ENCODE measurements at places on chromosomes 1 and 21.

- no peak overlapping the region for H3K4me3 ChIP-seq
- no peaks in the 10 kb centered on the region for H3K36me3 ChIP-seq
- H3K4me1 ChIP-seq = no peaks in the 10 kb centered on the region
- no peak overlapping the region for H3K27ac ChIP-seq
- DNase-seq = no peak
These were observed 166.3 kb downstream of the TRIM33 start for GRCh38 chr1:114344656-114345055.

DNA sequence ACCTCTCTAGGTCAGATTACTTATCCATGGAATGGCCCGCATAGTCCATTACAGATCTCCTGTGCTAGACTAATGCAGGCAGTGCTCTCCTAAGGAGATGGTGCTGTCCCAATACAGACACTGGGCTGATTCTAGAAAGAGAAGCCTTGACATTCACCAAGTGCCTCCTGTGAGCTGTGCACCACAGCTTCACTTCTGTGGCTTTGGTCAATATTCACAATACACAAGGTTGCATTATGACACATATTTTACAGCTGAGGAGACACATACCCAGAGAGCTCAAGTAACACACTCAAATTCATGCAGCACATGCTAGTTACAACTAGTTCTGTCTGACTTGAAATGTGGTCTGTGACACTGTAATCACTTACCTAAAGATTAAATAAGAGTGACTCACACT lies 59.4 kb upstream of the LRRC8B start:
- H3K4me3 ChIP-seq = no peak overlapping the region
- H3K27me3 ChIP-seq = no peaks in the 10 kb centered on the region
- no peak for DNase-seq
- H3K36me3 ChIP-seq = no peaks in the 10 kb centered on the region

- H3K36me3 ChIP-seq = no peaks in the 10 kb centered on the region
- H3K27ac ChIP-seq = no peak overlapping the region
- no peaks in the 10 kb centered on the region for H3K27me3 ChIP-seq
These were observed 11.5 kb downstream of the ACADM start for GRCh38 chr1:75736016-75736415.

- H3K27me3 ChIP-seq = no peaks in the 10 kb centered on the region
- H3K4me1 ChIP-seq = no peaks in the 10 kb centered on the region
- H3K27ac ChIP-seq = no peak overlapping the region
- H3K36me3 ChIP-seq = no peaks in the 10 kb centered on the region
- no peak for DNase-seq
These were observed 86.4 kb downstream of the LAMC2 start for GRCh38 chr1:183272390-183272848.

DNA sequence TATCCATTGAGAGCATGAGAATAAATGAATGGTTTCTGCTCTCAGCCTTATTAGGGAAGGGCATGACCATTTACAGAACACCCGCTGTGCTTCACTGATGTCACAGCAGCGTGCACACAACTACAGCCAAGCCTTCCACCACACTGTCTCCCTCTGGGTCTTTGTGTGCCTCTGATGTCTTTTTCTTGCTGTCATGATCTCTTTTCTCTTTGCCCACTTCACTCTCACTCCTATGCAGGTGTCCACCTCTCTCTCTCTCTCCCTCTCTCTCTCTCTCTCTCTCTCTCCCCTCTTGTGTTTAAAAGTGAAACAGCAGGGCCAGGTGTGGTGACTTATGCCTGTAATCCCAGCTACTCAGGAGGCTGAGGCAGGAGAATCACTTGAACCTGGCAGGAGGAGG lies 232.5 kb upstream of the JUN start:
- DNase-seq = no peak
- H3K27me3 ChIP-seq = no peaks in the 10 kb centered on the region
- H3K27ac ChIP-seq = no peak overlapping the region
- no peak overlapping the region for H3K4me3 ChIP-seq
- H3K36me3 ChIP-seq = no peaks in the 10 kb centered on the region

DNA sequence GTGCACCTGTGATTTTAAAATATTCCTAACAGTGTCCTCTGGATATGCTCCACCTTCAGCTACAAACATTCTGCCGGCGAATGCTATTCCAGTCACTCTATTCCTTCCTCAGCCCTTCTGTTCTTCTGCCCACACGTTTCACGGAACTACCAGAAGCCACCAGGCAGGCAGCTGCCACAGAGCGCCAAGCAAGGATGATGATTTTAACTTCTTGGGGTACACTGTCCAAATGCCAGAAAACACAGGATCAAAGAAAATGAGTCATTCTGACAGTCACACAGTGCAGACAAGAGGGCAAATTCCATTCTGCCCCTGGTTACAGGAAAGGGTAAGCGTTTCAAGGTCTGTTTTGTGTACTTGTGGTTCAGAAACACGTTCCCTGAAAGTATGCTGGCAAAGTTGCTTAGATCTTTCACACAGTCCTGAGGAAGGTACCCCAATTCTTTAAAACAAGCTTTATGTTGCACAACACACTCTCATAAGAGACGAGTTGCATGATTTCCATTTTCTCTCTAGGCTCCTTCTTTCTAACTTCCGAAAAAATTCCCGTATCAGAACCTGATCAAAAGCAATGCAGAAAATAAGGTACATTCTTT lies 508.3 kb upstream of the PKN2 start:
- H3K27me3 ChIP-seq = no peaks in the 10 kb centered on the region
- no peaks in the 10 kb centered on the region for H3K4me1 ChIP-seq
- peak; percentile 61 for DNase-seq
- no peaks in the 10 kb centered on the region for H3K36me3 ChIP-seq
- peak overlapping the region; percentile 60 for H3K27ac ChIP-seq
- no peak overlapping the region for H3K4me3 ChIP-seq

- H3K36me3 ChIP-seq = no peaks in the 10 kb centered on the region
- H3K27me3 ChIP-seq = no peaks in the 10 kb centered on the region
- DNase-seq = no peak
- H3K4me1 ChIP-seq = no peaks in the 10 kb centered on the region
These were observed 87.5 kb downstream of the AJAP1 start for GRCh38 chr1:4741876-4742423.

DNA sequence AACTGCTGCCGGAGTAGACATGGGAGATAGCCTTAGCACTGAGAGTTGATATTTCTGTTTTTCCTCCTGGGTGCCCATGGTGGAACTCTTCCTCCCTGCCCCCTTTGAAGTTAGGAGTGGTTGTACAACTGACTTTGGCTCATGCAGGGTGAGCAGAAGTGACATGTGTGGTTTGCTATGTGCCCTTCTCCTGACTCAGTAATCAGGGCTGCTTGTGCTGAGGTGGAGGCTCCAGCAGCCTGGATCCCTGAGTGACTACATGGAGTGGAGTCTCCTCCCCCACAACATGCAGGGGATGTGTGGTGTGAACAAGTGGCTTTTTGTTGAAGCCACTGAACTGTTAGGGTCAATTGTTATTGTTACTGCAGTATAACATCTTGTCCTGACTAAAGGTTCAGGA lies 261.6 kb downstream of the CAMTA1 start:
- no peak for DNase-seq
- H3K36me3 ChIP-seq = no peaks in the 10 kb centered on the region
- H3K27me3 ChIP-seq = no peaks in the 10 kb centered on the region

- H3K27ac ChIP-seq = no peak overlapping the region
- DNase-seq = no peak
- no peak overlapping the region for H3K4me3 ChIP-seq
- H3K4me1 ChIP-seq = no peaks in the 10 kb centered on the region
- H3K27me3 ChIP-seq = no peaks in the 10 kb centered on the region
These were observed 133.7 kb downstream of the DMRTA2 start for GRCh38 chr1:50289495-50289894.

DNA sequence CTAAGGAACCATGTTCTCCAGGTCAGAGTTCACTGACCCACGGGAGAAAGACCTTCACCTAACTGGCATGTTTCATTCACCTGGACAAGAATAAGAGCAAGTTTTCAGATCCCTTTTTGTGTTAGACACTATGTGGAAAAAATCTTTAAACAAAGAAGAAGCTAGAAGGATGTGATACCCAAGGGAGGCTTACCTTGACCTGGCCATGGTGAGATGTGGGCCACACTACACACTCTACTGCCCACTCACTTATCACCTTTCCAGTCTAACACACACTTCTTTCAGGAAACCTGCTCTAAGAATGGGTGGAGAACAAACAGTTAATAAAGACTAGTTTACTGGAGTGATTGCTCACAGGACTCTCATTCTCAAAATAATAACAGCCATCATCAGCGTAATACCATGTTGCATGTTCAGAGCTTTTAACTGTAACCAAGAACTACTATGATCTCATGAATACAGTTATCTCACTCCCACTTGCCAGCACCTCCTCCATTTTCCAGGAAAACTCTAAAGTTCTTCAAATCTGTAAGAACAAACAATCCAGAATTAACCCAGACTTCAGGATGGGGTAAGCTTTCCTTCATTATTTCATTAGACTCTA lies 1.4 kb downstream of the RGS8 start:
- H3K27ac ChIP-seq = no peak overlapping the region
- no peaks in the 10 kb centered on the region for H3K27me3 ChIP-seq
- H3K4me3 ChIP-seq = no peak overlapping the region
- H3K4me1 ChIP-seq = no peaks in the 10 kb centered on the region
- DNase-seq = no peak
- H3K36me3 ChIP-seq = no peaks in the 10 kb centered on the region

GRCh38 chr21:35410123-35410522 lies 361.0 kb upstream of the RUNX1 start:
- no peaks in the 10 kb centered on the region for H3K27me3 ChIP-seq
- no peak overlapping the region for H3K27ac ChIP-seq
- DNase-seq = no peak
- H3K4me3 ChIP-seq = no peak overlapping the region

GRCh38 chr1:36771660-36772284 lies 262.5 kb downstream of the GRIK3 start:
- H3K36me3 ChIP-seq = no peaks in the 10 kb centered on the region
- DNase-seq = no peak
- H3K27ac ChIP-seq = no peak overlapping the region
- no peaks in the 10 kb centered on the region for H3K27me3 ChIP-seq
- no peaks in the 10 kb centered on the region for H3K4me1 ChIP-seq

GRCh38 chr21:37045149-37045548 lies 27.7 kb downstream of the PIGP start:
- H3K27ac ChIP-seq = no peak overlapping the region
- no peaks in the 10 kb centered on the region for H3K27me3 ChIP-seq
- no peak overlapping the region for H3K4me3 ChIP-seq
- H3K36me3 ChIP-seq = no peaks in the 10 kb centered on the region

- DNase-seq = no peak
- no peaks in the 10 kb centered on the region for H3K4me1 ChIP-seq
- peak within 1 kb of the TSS; percentile 18 for H3K4me3 ChIP-seq
These were observed at the start of gene SLAMF1 for GRCh38 chr1:160646711-160647328. TSS of gene SLAMF1 (minus strand) at chr1:160647044. CDS start at chr1:160646945, 99 bp downstream.

GRCh38 chr1:154627257-154628120 lies 19.5 kb upstream of the ADAR start:
- no peaks in the 10 kb centered on the region for H3K27me3 ChIP-seq
- H3K4me1 ChIP-seq = peaks cover 8% of the 10 kb centered on the region
- H3K4me3 ChIP-seq = peak overlapping the region; percentile 97

- no peaks in the 10 kb centered on the region for H3K36me3 ChIP-seq
- no peak overlapping the region for H3K27ac ChIP-seq
- DNase-seq = no peak
- H3K27me3 ChIP-seq = no peaks in the 10 kb centered on the region
- H3K4me1 ChIP-seq = no peaks in the 10 kb centered on the region
- no peak overlapping the region for H3K4me3 ChIP-seq
These were observed 27.2 kb upstream of the EEIG2 start for GRCh38 chr1:108532730-108533129.

DNA sequence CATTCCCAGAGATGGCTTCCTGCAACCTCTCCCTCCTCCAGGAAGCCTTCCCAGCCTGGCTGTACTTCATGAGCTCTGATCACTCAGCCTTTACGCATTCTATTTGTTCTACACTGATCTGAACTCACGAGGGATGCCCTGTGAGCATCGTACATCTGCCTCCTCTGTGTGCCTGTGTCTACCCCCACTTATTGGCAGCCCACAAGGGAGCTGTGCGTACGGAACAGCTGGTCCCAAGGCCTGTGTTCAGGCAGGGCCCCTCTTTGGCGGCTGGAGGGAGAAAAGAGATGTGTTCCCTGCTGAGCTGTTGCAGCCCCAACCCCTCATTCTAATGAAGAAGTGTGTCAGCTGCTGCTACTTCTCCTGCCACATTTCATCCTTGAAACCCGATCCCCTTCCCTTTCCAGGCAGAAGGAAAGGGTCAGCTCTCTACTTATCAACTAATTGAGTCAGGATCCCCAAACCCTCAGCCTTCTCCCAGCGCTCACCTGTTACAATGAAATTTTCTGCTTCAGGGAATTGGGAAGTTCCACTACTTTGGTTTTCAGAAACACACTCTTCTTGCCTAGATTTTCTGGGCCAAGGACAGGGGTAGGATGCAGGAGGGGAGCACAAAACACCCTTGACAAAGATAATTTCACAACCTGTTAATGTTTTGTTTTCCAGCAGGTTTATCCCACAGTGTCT lies 3.2 kb downstream of the INKA2 start:
- no peaks in the 10 kb centered on the region for H3K27me3 ChIP-seq
- no peak overlapping the region for H3K27ac ChIP-seq
- DNase-seq = no peak

DNA sequence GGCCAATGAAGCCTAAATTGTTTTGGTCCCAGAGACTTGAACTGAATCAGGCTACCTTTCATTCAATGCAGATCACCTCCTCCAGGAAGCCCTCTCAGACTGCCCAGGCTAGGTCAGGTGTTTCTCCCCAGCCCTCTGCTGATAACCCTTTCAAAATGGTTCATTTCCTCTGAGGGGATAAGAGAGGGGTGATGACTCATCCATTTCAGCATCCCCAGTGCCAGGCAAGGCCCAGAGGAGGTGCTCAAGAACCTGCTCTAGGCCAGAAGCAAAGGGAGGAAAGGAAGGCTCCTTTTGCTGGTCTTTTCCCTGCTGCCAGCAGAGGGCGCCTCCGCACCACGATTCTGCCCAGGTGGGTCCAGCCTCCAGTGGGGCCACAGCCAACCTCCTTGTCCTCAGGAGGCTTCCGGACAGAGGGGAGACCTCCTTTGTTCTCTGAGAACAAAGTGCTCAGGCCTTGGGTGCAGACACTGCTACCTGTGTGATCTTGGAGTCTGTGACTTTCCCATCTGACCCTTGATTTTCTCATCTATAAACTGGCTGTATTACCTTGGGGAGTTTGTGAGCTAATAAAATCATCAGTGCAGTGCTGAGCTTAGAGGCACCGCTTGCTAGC lies 45.3 kb upstream of the ARHGEF10L start:
- peak; percentile 81 for DNase-seq
- H3K27me3 ChIP-seq = no peaks in the 10 kb centered on the region
- H3K36me3 ChIP-seq = no peaks in the 10 kb centered on the region
- no peak overlapping the region for H3K27ac ChIP-seq

GRCh38 chr1:218874801-218875400 lies 298.8 kb upstream of the LYPLAL1 start:
- H3K27me3 ChIP-seq = no peaks in the 10 kb centered on the region
- no peak overlapping the region for H3K4me3 ChIP-seq
- no peaks in the 10 kb centered on the region for H3K4me1 ChIP-seq
- no peaks in the 10 kb centered on the region for H3K36me3 ChIP-seq

- no peak overlapping the region for H3K27ac ChIP-seq
- DNase-seq = no peak
- no peaks in the 10 kb centered on the region for H3K27me3 ChIP-seq
- no peak overlapping the region for H3K4me3 ChIP-seq
These were observed 93.8 kb downstream of the EPHB2 start for GRCh38 chr1:22804406-22804805.

- H3K4me3 ChIP-seq = peak overlapping the region; percentile 80
- peak overlapping the region; percentile 57 for H3K27ac ChIP-seq
- peaks cover 12% of the 10 kb centered on the region for H3K4me1 ChIP-seq
- no peaks in the 10 kb centered on the region for H3K36me3 ChIP-seq
- DNase-seq = no peak
These were observed 1.2 kb downstream of the MCOLN2 start for GRCh38 chr1:84995484-84996334.

GRCh38 chr1:145991735-145992412 lies 4.5 kb downstream of the TXNIP start:
- no peak overlapping the region for H3K4me3 ChIP-seq
- H3K4me1 ChIP-seq = no peaks in the 10 kb centered on the region
- H3K27ac ChIP-seq = peak overlapping the region; percentile 94
- peaks cover 9% of the 10 kb centered on the region for H3K36me3 ChIP-seq
- H3K27me3 ChIP-seq = no peaks in the 10 kb centered on the region
- DNase-seq = no peak

Data from colonic mucosa (tissue), 4 donors.